Memory B cell (primary cell): ENCODE measurements at places on chromosomes 13 and 19.

DNA sequence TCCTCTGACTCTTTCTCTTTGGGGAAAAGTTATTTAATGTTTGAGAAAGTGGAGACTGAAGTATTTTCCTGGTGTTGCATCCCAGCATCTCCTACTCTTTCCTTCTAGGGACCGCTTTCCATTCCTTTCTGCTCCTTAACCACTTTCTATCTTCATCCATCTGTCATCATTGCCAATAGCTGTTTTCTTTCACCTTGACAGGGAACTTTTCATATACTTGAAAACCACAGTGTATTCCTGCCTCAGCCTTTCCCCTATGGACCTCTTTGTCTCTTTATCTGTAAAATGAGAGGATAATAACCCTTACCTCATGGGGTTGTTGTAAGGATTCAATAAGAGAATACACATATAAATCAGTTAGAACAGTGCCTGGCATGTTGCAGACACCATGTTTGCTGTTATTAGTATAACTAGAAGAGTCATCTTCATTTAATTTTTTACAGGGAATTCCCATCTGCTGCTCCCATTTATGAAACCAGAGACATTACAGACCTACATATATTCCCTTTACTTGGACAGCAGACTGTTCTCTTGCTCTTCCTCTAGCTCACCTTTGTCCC, 31.8 kb downstream of the LCP1 start:
- no peak for DNase-seq
- peaks cover 3% of the 10 kb centered on the region for H3K4me1 ChIP-seq
- H3K27me3 ChIP-seq = no peaks in the 10 kb centered on the region
- peaks cover 48% of the 10 kb centered on the region for H3K36me3 ChIP-seq
- H3K27ac ChIP-seq = peak overlapping the region; percentile 14

GRCh38 chr13:39385154-39385553, 217.8 kb downstream of the LHFPL6 start:
- no peaks in the 10 kb centered on the region for H3K36me3 ChIP-seq
- H3K27me3 ChIP-seq = no peaks in the 10 kb centered on the region
- no peak overlapping the region for H3K4me3 ChIP-seq
- no peak overlapping the region for H3K27ac ChIP-seq
- H3K4me1 ChIP-seq = no peaks in the 10 kb centered on the region

GRCh38 chr19:5828661-5829566, 10.6 kb downstream of the FUT6 start:
- peak overlapping the region; percentile 68 for H3K27ac ChIP-seq
- DNase-seq = no peak
- H3K27me3 ChIP-seq = peaks cover 16% of the 10 kb centered on the region
- peaks cover 8% of the 10 kb centered on the region for H3K4me1 ChIP-seq
- H3K4me3 ChIP-seq = peak overlapping the region; percentile 85
- H3K36me3 ChIP-seq = peaks cover 2% of the 10 kb centered on the region

GRCh38 chr13:44739120-44739519, 163.0 kb upstream of the TSC22D1 start:
- DNase-seq = no peak
- no peak overlapping the region for H3K4me3 ChIP-seq
- no peak overlapping the region for H3K27ac ChIP-seq
- H3K36me3 ChIP-seq = no peaks in the 10 kb centered on the region

GRCh38 chr19:1223018-1223855, 14.6 kb downstream of the CBARP start:
- H3K27me3 ChIP-seq = no peaks in the 10 kb centered on the region
- H3K36me3 ChIP-seq = peaks cover 3% of the 10 kb centered on the region
- H3K4me3 ChIP-seq = no peak overlapping the region
- no peak overlapping the region for H3K27ac ChIP-seq
- no peaks in the 10 kb centered on the region for H3K4me1 ChIP-seq

DNA sequence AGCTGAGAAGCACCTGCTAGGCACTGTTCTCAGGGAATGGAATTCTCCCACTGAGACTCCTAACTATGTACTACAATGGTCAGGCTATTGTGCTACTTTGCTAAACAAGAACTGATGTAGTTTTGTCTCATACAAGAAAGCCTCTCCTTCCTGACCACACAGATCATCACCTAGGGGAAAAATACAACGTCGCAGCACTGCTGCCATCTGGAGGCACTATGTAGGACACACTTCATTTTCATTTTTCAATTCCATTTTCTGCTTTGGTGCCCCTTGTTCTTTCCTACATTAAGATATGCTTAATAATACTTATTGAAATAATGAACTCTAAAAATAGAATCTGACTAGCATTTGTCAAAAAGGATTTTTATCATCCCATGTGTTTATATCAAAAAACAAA, 21.1 kb downstream of the PROSER1 start:
- no peaks in the 10 kb centered on the region for H3K4me1 ChIP-seq
- H3K27ac ChIP-seq = no peak overlapping the region
- DNase-seq = no peak
- no peak overlapping the region for H3K4me3 ChIP-seq

GRCh38 chr13:36217456-36217855, 3.1 kb upstream of the SOHLH2 start:
- H3K27ac ChIP-seq = no peak overlapping the region
- H3K36me3 ChIP-seq = no peaks in the 10 kb centered on the region
- no peaks in the 10 kb centered on the region for H3K27me3 ChIP-seq
- no peak overlapping the region for H3K4me3 ChIP-seq
- DNase-seq = no peak
- no peaks in the 10 kb centered on the region for H3K4me1 ChIP-seq

GRCh38 chr13:112545856-112546255, 42.1 kb downstream of the TUBGCP3 start:
- H3K27me3 ChIP-seq = no peaks in the 10 kb centered on the region
- no peaks in the 10 kb centered on the region for H3K4me1 ChIP-seq
- no peak overlapping the region for H3K27ac ChIP-seq
- H3K4me3 ChIP-seq = no peak overlapping the region
- DNase-seq = no peak

- no peak overlapping the region for H3K4me3 ChIP-seq
- no peak for DNase-seq
- no peaks in the 10 kb centered on the region for H3K36me3 ChIP-seq
- H3K27me3 ChIP-seq = no peaks in the 10 kb centered on the region
These were observed 122.9 kb upstream of the SPRY2 start for GRCh38 chr13:80463673-80464352.

DNA sequence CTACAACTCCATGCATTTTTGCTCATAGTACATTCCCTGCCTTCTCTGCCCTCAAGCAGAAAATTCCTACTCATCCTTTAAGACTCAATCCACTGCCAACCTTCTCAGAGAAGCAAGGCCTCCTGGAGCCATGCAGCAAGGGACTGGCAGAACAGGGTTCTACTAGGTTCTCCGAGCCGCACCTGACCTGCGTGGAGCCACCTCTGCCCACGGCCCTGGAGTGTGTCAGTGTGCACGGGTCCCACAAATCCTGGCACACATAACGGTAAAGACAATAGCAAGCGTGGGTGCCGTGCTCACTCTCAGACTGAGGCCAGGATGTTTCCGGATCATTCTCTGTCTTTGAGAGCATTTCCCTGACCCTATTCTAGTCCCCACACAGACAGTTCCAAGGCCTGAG, 30.0 kb downstream of the SOX1 start:
- no peak overlapping the region for H3K4me3 ChIP-seq
- H3K36me3 ChIP-seq = no peaks in the 10 kb centered on the region
- peaks cover 5% of the 10 kb centered on the region for H3K27me3 ChIP-seq
- no peak overlapping the region for H3K27ac ChIP-seq

- H3K27ac ChIP-seq = no peak overlapping the region
- no peak overlapping the region for H3K4me3 ChIP-seq
- H3K4me1 ChIP-seq = no peaks in the 10 kb centered on the region
- no peaks in the 10 kb centered on the region for H3K36me3 ChIP-seq
These were observed 54.0 kb upstream of the TNFRSF19 start for GRCh38 chr13:23516190-23516589.

DNA sequence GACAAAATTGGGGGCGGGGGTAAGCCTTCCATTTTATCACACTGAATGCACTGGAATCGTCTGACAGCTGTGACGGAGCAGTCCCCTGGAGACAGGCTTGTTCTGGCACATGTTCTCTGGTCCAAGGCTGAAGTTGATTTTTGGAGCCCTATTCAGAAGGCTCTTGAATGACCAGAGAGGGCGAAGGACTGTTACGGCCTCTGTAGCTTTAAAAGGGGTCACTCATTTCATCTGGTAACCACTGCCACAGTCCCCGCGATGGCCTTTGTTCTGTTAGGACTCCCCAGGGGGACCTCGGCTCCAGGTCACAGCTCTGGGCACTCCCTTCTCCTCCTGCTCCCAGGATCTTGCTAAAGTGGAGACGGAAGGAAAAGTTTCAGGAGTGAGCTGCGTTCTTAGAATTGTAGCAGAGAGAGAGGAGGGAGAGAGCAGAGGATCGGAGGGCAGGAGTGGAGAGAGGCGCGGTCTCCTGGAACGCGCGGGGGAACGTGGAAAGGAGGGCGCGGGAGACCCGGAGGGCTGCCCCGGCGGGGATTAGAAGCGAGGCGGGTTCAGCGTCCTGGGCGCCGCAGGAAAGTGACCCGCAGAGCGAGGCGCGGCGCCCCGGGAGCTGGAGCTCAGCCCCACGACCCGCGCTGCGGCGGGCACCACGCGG, 134.3 kb upstream of the MYO16 start:
- no peak overlapping the region for H3K4me3 ChIP-seq
- H3K27ac ChIP-seq = no peak overlapping the region
- H3K27me3 ChIP-seq = peaks cover 14% of the 10 kb centered on the region
- peaks cover 3% of the 10 kb centered on the region for H3K36me3 ChIP-seq
- peaks cover 2% of the 10 kb centered on the region for H3K4me1 ChIP-seq

GRCh38 chr13:87444135-87444534, 227.0 kb upstream of the SLITRK5 start:
- no peaks in the 10 kb centered on the region for H3K36me3 ChIP-seq
- no peak overlapping the region for H3K27ac ChIP-seq
- no peak overlapping the region for H3K4me3 ChIP-seq
- DNase-seq = no peak
- no peaks in the 10 kb centered on the region for H3K4me1 ChIP-seq

DNA sequence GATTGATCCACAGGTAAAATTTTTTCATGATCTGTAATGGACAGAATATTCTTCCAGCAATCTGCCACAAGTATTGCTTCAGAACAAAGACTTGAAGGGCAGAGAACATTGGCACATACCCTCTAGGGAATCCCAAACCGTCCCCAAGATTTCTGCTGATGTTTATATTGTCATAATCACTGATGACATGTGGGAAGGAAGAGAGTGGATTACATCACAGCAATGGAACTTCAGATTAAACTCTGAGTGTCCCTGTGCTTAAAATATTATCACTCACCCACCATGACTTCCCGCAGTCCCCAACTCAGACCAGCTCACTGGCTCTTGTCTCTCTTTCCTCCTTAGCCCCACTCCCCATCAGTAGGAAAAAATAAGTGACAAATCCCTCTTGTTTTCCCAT, 8.5 kb upstream of the TPT1 start:
- no peak for DNase-seq
- peaks cover 26% of the 10 kb centered on the region for H3K36me3 ChIP-seq
- no peaks in the 10 kb centered on the region for H3K27me3 ChIP-seq
- peaks cover 13% of the 10 kb centered on the region for H3K4me1 ChIP-seq
- H3K4me3 ChIP-seq = no peak overlapping the region

DNA sequence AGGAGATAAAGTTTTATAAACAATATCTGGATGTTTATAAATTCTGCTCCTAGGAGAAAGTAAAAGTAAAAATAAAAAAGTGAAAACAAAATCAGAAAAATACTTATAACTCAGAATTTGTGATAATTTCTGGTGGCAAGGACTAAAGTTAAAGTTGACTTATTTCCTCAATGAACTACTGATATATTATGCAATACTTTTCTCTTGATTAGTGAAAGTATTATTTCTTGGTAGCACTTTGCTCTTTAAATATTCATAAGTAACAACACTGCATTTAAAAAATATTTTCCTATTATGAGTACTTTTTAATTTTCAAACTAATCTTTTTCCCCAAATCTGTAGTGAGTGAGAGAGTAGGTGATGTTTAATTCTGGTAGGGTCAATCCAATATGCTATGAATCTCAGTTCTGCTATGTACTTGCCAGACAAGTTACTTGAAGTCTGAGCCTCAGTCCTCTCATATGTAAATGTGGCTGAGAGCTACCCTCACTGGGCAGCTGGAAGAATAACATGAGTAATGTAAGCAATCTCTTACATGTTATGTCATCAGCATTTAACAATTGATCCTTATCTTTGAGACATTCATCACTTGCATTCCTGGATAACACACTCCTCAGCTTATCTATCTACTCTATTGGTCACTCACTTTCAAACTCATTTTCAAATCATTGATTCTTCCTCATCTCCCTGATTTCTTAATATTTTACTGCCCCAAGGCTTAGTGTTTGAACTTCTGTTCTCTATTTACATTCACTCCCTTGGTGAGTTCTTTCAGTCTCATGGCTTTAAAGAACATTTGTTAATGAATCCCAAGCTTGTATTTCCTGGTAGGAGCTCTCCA, 239.0 kb downstream of the RGCC start:
- no peaks in the 10 kb centered on the region for H3K27me3 ChIP-seq
- H3K27ac ChIP-seq = no peak overlapping the region
- no peak overlapping the region for H3K4me3 ChIP-seq

DNA sequence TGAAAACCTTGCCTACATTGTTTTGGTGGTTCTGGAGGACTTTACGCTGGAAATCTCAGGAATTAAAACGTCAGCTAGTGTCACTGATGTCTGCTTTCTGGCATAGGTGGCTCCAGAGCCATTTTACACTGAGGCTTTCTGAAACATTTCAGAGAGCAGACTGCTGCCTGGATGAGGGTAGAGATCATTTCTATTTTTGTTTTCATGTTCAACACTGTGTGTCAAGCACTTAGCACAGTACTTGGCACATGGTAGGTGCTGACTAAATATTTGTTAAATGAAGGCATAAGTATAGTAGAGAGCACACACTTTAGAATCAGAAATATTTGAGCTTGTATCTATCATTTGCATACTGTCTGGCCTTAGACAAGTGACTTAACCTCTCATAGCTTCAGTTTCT, 59.1 kb upstream of the FRY start:
- H3K27ac ChIP-seq = peak overlapping the region; percentile 0
- peaks cover 2% of the 10 kb centered on the region for H3K36me3 ChIP-seq
- H3K4me3 ChIP-seq = no peak overlapping the region
- no peaks in the 10 kb centered on the region for H3K27me3 ChIP-seq

DNA sequence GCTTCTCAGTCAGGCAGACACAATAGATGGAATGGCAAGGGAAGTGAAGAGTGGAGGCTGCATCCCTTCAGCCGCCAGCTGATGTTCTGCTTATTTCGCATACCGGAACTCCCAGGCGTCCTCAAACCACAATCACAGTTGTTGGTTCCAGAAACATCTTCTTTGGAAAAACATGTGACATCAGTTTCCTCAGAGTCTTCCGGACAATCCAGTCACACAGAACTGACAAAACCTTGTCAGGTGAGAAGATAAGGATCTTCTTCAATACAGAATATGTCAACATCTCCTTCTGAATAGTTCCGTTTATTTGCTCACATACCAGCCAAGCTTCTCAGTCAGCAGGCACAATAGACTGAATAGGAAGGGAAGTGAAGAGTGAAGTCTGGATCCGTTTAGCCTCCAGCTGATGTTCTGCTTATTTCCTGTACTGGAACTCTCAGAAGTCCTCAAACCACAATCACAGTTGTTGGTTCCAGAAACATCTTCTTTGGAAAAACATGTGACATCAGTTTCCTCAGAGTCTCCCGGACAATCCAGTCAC, 45.1 kb upstream of the CEACAM21 start:
- H3K27ac ChIP-seq = peak overlapping the region; percentile 93
- peaks cover 60% of the 10 kb centered on the region for H3K4me1 ChIP-seq
- peaks cover 1% of the 10 kb centered on the region for H3K27me3 ChIP-seq
- peak overlapping the region; percentile 79 for H3K4me3 ChIP-seq
- H3K36me3 ChIP-seq = peaks cover 4% of the 10 kb centered on the region

GRCh38 chr13:29418026-29418425, 177.5 kb downstream of the SLC7A1 start:
- DNase-seq = no peak
- no peaks in the 10 kb centered on the region for H3K36me3 ChIP-seq
- H3K27me3 ChIP-seq = peaks cover 16% of the 10 kb centered on the region
- no peak overlapping the region for H3K27ac ChIP-seq
- H3K4me3 ChIP-seq = no peak overlapping the region
- H3K4me1 ChIP-seq = no peaks in the 10 kb centered on the region
